Heart right ventricle (tissue), 16 donors: ENCODE measurements at places on chromosomes 11 and 22. TPM values are rescaled to one million over a fixed set of nuclear protein-coding genes. Genes with fewer than 3 reads are reported as not detected.
A peak's percentile ranks its signal among the peaks of the same experiment; 100 is the strongest.

The KRTAP5-1 gene
- not detected for total RNA-seq

The ANO1 gene
- total RNA-seq: 13.8 TPM

The APOBEC3B gene
- total RNA-seq: 1.4 TPM

The OR5B21 gene
- total RNA-seq: not detected

The OTOG gene
- total RNA-seq: not detected

The SNAP29 gene
- 22.7 TPM for total RNA-seq

The SPTBN2 gene
- total RNA-seq: 1.8 TPM

The ELF5 gene
- not detected for total RNA-seq

The MS4A4A gene
- total RNA-seq: 4.5 TPM

The APOA4 gene
- total RNA-seq: not detected

The NTM gene
- total RNA-seq: 1.3 TPM

The CPT1B gene
- 443 TPM for total RNA-seq

The CDC42EP2 gene
- 6.0 TPM for total RNA-seq

The TMPRSS13 gene
- total RNA-seq: 0.32 TPM

- no peak for DNase-seq
These were observed 313.7 kb upstream of the CADM1 start for GRCh38 chr11:115817844-115818468.

DNA sequence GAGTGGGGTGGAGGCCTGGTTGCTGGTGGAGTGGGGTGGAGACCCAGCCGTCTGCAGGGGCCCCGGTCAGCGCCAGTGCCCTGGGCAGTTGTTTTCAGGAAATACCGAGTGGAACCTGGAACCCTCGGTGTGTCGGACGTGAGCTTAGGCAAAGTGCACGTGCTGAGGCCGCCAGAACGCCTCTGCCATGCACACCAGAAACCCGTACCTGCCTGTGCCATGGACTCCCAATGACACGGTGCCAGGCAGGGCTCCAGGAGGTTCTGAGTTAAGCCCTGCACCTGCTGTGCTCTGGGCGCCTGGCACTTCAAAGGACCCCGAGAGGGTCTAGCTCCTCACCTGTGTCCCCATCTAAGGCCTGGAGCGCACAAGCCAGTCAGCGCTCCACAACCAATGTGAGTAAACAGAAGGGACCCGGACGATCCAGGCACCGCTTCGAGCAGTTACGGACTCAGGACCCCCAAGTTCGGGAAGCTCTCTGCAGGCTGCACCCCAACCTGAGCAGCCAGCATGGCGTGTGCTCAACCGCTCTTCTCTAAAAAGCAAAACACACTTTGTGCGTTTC, 12.3 kb downstream of the TOLLIP start:
- DNase-seq: no peak

DNA sequence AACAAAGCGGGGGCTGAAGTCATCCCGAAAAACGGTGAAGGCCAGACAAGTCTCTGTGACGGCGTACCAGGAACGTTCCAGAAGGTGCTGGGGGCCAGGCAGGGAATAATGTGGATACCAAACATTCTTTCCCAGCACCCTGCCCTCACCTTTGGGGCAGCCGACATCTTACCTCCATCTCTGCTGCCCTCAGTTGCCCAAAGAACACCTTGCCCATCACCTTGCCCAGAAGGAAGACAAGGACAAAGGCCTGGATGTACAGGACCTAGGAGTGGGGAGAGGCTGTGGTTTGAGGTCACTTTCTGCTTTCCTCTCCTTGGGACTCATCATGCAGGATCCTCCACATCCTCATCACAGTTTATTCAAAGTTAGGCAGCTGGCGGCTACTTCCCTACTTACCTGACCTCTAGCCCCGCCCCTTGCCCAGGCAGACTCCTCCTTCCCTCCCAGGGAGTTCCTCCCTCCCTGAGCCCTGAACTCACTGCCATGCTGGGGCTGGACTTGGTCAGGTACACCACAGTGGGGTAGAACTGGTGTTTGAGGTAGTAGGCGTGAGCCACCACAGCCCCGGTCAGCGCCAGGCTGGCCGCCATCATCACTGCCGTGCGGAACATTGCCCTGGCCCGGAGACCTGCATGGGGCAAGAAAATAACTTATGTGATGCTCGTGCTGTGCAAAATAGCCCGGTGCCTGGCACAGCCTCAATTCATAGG, 1.2 kb downstream of the SYVN1 start:
- peak; percentile 20 for DNase-seq

- DNase-seq: no peak
These were observed 420.6 kb downstream of the RAB38 start for GRCh38 chr11:87754685-87755084.

DNA sequence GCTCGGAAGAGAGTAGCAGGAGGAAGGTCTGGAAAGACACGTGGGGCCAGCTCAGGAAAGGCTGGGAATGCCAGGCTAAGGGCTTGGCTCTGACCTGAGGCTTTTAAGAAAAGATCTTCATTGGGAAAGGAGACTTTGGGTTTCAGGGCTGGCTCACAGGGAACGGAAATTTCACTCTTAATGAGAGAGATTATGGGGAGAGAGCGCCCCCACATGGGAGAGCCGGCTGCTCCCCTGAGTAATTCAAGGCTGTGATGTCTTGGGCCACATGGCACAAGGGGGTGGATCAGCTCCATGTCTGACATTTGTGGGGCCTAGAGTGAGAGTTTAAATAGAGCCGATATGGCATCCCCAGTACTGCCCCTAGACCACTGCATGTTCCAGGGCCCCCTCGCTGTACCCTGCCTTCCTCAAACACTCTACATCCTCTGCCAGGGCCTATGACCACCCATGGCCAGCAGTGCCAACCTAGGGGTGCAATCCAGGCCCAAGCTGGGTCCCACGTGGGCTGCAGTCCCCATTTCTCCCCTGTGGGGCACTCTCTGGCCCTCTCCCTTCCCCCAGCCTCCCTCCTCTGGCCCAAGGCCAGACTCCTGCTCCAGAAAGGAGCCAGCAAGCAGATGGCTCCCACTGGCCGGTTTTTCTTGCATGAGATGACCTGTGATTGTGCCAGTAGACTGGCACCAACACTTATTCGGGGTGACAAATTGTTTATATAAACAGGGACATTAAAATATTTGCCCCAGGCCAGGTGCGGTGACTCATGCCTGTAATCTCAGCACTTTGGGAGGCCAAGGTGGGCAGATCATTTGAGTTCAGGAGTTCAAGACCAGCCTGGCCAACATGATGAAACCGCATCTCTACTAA, 75.2 kb downstream of the ISX start:
- no peak for DNase-seq

- no peak for DNase-seq
These were observed 17.3 kb upstream of the CLNS1A start for GRCh38 chr11:77654770-77655434.

DNA sequence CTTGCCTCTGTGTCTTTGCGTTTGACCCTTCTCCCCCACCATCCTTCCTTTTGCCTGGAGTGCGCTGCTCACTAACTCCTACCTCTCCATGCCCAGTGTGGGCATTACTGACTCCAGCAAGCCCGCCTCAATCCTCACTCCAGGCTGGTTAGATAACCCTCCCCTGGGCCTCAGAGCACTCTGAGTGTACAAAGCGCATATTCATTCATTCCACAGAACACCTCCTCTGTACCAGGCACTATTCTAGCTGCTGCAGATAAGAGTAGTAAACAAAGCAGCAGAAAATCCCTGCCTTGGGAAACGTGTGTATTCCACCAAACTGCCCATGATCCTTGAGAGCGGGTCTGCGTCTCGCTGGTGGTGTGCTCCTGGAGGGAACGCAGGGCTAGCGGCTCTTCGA, 3.2 kb downstream of the SLC22A8 start:
- DNase-seq: no peak

GRCh38 chr22:45552580-45553350, 50.1 kb downstream of the FBLN1 start:
- peak; percentile 73 for DNase-seq

DNA sequence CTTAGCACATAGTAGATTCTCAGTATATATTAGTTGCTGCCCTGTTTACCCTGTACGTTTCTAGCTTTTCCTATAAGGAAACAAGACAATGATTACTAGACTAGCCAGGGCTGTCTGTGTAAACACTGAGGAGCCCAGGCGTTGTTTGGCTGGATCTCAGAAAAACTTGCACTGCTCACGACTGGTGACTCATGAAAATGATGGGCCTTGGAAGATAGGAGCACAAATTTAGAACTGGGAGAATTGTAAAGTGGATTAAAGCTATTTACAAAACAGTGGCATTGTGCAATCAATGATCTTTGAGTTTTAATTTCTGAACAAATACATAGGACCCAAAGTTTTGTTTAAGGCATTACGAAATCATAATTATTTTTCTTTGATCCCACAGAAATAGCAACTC, 276.9 kb downstream of the FAM76B start:
- DNase-seq: no peak

DNA sequence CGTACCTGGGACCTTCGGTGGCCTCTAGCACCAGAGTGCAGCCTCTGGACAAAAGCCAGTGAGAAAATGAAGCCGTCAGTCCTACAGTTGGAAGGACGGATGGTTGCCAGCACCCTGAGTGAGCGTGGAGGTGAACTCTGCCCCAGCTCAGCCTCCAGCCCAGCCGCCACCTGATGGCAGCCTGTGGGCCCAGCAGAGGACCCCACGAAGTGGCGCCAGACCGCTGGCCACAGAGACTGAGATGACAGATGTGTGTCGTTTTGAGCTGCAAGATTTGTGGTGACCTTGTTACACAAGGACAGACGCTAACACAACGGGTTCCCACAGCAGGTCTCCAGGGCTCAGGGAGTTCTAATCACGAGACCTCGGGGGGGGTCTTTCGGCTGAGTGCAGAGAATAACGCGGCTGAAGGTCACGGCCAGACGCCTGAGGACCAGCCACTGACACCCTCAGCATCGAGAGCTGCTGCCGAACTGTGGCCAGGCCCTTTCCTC, 75.0 kb downstream of the BRD1 start:
- no peak for DNase-seq

DNA sequence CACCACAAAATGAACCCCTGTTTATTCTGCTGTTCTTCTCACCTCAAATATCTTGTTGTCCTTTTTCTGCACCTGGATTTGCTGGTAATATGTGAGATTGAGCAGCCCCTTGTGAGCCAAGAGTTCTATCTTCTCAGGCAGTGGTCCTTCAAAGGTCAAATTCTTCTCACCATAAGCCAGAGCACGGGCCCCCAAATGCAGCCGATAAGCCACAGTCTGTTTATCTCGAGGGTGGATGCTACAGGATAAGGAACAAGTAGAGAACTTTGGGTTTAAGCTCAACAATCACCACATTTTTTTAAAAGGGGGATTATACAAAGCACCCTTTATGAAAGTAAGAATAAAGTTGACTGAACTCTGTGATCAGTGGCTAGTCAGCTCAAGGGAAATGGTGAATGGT, 15.8 kb downstream of the TBRG1 start:
- DNase-seq: no peak

DNA sequence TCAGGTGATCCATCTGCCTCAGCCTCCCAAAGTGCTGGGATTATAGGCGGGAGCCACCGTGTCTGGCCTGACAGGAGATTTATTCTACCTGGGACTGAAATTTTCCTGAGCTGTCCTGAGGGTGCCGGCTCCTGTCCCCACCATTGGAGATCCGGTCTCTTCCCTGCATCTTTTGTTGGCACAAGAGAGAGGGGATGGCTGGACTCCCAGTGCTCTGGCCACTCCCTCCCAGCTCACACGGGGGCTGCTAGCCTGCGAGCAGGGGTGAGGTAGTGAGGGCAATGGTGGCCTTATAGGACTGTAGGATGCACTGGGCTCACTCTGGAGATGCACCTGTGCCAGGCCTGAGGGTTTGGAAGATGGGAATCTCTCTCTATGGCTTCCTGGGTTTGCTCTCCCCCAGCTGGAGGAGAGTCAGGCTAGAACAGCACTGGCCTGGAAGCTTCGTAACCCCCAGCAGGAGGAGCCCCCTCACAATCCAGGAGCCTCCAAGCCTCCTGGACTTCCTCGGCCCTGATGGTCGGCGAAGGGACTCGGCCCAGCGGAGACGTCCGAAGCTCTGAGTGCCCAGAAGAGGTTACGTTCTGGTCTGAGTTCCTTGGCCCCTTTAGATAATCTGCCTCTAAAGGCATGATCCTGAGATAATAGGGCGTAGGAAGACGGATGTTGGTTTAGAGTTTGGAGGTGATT, 106.4 kb downstream of the NECTIN1 start:
- no peak for DNase-seq

DNA sequence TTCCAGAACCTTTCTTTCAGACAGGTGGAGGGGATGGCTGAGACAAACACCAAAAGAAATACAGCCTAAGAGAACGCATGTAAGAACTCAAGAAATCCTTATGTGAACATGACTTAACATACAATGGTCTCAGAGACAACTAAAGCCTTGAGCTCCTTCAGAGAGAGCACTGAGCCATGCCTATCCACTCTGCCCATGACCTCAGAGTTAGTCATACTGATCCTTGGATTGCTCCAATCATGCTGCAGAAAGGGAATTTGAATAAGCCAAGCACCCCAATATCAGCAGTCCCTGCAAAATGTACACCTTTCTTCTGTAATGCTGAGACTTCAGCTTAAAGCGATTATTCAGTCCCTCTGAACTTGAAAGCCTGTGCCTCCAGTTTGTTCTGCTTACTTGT, 43.2 kb upstream of the CHKA start:
- DNase-seq: no peak

DNA sequence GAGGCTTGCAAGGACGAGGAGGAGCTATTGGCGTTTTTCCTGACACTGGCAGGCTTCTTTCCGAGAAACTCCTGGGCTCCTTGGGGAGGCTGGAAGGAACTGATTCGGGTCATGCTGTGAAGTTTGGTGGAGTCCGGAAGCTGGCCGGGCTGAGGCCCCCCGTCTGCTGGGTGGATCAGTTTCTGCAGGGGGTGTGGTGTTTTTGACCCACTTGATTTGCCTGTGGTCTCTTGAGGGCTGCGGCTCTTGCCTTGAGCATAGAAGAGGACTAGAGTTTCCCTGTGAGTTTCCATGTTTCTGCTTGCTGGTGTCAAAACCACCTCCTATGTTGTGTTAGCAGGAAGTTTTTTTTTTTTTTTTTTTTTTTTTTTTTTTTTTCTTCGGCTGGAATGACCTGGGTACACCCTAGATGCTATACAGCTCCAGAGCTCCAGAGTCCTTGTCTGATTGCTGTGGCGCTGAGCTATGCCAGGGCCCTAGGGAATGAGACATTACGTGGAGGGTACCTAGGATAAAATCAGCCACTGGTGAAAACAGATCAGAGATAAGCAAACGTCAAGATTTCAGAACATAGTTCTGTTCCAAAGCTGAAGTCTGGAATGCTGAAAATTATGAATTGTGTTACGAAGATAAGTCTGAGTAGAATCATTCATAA, 728 bp downstream of the TBC1D22A start:
- DNase-seq: peak; percentile 78

DNA sequence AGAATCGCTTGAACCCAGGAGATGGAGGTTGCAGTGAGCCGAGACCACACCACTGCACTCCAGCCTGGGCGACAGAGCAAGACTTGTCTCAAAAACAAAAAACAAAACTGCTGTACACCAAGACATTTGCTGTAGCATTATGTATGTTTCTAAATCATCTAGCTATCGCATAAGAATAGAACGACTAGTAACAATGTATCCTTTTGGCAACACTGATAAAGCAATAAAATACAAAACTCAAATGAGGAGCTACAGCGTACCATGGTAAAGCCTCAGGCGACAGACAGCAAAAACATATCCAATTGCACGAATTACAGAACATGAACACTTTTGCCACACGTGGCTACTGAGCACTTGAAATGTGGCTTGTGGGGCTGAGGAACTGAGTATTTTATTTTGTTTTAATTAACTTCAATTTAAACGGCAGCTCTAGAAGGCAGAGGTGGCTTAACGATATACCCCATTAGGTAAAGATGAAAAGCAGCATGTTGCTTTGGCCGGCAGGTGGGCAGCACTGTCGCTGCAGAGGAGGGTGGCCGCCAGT, 2.3 kb downstream of the TUBGCP6 start:
- no peak for DNase-seq
